ENCODE measurements at places on chromosomes 2 and 18.

DNA sequence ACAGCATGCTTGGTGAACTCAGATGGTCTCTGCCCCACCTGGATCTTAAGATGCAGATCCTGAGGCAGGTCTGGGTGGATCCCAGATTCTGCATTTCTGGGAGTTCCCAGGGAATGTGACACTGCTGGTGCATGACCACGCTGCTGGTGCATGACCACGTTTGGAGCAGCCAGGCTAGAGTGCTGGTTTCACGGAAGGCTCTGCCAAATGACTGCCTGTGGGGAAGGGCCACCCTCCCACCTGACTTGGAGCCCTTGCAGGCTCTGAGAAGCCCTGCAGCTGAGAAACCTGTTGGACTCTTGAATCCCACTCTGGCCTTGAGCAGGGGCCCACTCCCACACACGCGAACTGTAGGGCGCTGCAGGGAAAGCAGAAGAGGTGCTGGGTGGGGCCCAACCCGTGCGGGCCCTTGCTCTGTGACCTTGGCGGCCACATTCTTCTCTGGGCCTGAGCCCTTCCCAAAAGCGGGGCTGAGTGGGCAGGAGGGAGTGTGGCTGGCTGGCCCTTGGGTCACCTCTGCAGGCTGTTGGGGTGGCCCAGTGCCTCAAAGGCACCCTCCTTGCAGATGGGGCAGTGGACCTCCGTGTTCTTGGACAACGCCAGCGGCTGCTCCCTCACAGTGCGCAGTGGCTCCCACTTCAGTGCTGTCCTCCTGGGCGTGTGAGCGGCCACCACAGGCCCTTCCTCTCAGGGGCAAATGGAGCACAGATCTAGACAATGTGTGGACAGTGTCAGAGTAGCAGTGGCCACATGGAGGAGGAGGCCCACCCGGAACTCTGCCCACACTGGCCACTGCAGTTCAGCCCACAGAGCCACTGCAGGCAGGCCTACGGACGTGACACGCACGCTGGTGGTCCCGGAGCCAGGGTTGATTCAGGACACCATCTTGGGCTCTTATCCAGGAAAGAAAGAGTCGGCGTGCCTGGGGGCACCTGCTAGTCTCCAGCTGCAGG, 7.9 kb downstream of the ERFE start:
- H3K36me3 ChIP-seq, result no peaks in the 10 kb centered on the region
- H3K27ac ChIP-seq, result no peak overlapping the region
- H3K27me3 ChIP-seq, result no peaks in the 10 kb centered on the region
- no peak overlapping the region for H3K4me3 ChIP-seq

DNA sequence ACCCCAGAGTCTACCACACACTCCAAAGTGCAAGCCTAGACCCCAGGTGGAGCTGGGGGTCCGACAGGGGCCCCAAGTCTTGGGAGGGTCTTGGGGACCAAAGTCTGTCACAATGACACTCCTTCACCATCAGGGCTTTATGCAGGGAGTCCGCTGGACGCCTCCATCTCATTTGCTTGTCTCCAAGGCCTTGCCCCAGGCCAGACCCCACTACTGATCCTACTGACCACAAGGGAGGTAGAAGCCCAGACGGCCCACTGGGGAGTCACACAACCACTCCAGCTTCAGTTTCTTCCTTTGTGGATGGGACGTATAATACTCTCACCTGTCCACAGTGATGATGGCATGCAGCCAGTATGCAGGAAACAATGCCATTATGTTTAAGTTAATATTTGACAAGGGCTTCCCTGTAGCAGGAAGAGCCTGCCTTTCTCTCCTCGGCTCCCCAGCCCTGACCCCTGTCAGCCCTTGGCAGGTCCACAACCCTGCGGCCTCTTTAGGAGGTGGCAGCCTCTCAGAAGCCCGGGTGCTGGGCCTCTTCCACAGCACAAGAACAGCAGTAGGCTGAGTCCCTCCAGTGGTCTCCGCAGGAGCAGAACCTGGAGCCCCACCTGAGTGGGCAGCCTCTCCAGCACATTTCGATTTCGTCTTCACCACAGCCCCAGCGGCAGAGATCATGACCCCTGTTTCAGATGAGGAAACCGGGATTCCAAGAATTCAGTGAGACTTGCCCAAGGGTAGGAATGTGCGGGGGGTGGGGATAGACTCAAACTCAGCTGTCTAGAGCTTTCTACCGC, 6.5 kb downstream of the BIN1 start:
- no peaks in the 10 kb centered on the region for H3K27me3 ChIP-seq
- DNase-seq, result no peak
- H3K27ac ChIP-seq, result peak overlapping the region; percentile 26
- H3K36me3 ChIP-seq, result no peaks in the 10 kb centered on the region

DNA sequence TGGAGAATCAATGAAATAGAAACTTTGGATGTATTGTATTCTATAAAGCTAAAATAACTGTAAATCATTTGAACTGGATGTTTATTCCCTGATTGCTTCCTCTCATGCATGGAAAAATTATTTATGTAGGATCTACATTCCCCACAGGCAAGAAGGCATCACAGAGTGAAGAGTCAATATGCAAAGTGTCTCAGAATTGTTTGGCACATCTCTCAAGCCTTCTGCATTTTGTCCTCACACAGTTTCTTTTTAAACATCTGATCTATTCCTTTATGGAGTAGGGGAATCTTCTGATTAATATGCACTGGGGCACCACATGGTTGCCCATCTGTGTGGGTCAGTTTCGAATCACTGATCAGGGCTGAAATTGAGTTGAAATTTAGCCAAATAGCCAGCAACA, 465.4 kb downstream of the ZNF804A start:
- no peak overlapping the region for H3K27ac ChIP-seq
- DNase-seq, result no peak
- no peaks in the 10 kb centered on the region for H3K27me3 ChIP-seq
- H3K4me3 ChIP-seq, result no peak overlapping the region

- no peaks in the 10 kb centered on the region for H3K36me3 ChIP-seq
- H3K4me3 ChIP-seq, result no peak overlapping the region
- peaks cover 9% of the 10 kb centered on the region for H3K4me1 ChIP-seq
- no peak overlapping the region for H3K27ac ChIP-seq
- H3K27me3 ChIP-seq, result no peaks in the 10 kb centered on the region
- DNase-seq, result no peak
Measured at GRCh38 chr2:70991142-70991541, 3.5 kb downstream of the TEX261 start.

GRCh38 chr2:238600506-238601432, 174.0 kb downstream of the ASB1 start:
- peaks cover 9% of the 10 kb centered on the region for H3K4me1 ChIP-seq
- H3K27ac ChIP-seq, result peak overlapping the region; percentile 76
- no peaks in the 10 kb centered on the region for H3K27me3 ChIP-seq
- peak overlapping the region; percentile 34 for H3K4me3 ChIP-seq
- DNase-seq, result no peak
- H3K36me3 ChIP-seq, result no peaks in the 10 kb centered on the region

DNA sequence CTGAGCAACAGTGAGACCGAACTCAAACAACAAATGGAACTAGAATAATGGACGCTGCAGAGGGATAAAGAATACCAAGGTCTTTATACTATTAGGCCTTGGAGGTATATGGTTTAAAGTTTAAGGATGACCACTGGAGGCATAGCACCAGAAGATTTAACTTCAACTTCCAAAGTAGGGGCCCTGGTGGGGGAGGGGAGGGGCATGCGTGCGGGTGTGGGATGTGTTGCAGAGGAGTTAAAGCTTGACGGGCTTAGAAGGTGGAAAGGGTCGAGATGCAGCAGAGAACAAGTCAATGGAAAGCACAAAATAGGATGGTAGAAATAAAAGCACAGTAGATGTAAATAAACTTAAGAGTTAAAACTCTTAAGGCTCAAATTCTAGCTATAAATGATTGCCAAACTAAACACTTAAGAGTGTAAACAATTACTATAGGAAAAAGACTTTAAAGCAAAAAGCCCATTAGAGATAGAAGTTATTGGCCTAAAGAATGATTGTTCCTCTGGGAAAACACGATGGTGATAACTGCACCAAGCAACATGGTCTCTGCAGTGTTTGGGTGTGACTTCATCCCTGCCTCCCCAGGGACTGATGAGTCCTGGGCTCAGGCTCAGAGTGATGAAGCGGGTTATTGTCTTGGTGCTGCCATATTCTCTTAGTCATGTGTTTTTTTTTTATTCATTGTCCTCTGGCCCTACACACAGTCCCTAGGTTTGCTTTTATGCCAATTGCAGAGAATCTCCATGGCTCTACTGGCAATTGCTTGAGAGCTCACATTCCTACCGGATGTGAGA, 13.0 kb downstream of the RRM2 start:
- H3K27ac ChIP-seq, result no peak overlapping the region
- no peaks in the 10 kb centered on the region for H3K36me3 ChIP-seq
- no peaks in the 10 kb centered on the region for H3K4me1 ChIP-seq
- no peaks in the 10 kb centered on the region for H3K27me3 ChIP-seq
- DNase-seq, result no peak

- no peak for DNase-seq
- H3K4me3 ChIP-seq, result no peak overlapping the region
- H3K27me3 ChIP-seq, result no peaks in the 10 kb centered on the region
- no peak overlapping the region for H3K27ac ChIP-seq
Measured at GRCh38 chr2:229689307-229689839, 25.0 kb downstream of the DNER start.

DNA sequence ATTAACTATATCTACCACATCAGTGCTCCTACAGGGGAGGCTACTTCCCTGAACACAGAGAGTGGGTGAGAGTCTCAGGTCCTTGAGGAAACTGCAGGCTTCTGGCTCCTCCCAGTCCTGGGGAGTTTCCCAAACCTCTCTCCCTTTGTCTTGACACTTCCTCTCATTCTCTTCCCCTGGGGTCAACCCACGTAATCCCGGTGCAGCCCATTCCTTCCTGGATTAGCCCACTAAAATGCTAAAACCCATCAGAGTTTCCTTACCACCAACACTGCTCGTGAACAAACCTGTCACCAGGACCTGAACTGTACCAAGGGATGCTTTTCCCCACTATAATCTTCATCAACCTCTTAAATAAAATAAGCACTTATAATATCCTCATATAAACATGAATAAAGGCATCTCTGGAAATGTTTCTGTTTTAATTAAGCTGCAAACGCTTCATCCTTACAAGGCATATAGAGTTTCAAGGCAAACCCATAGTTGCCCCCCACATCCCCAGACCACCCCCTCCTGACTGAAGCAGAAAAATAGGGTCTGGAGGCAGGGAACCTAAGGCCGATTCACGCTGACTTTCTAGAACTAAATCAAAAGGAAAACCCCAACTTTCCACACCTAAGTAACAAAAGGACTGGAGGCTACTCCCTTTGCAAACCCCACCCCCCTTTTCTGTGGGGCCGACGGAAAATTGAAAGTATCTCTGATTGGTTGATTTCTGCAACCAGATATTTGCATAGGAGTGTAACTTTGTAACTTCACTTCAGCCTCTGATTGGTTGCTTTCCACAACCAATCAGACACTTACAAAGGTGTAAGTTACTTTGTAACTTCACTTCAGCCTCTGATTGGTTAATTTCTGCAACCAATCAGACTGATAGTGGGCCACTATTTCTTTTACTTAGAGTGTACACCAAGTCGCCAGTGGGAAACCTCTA, 19.0 kb downstream of the TMSB10 start:
- H3K4me1 ChIP-seq, result no peaks in the 10 kb centered on the region
- H3K27ac ChIP-seq, result peak overlapping the region; percentile 20
- no peaks in the 10 kb centered on the region for H3K36me3 ChIP-seq
- peak overlapping the region; percentile 37 for H3K4me3 ChIP-seq

DNA sequence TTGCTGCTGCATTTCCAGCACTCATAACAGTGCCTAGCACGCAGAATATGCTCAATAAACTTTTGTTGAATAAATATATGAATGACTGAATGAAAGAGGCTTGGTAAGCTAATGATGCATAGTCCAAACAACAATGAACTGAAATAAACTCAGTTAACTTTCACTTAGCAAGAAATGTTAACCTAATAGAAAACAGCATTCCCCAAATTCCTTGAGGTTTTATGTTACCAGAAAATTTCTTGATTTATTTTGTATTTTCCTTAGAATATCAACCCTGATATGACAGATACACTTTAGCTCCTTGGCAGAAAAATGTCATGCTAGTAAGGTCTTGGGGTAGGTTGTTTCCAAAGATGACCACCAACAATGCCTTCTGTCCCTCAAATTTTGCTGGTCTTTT, 217.4 kb downstream of the KCNE4 start:
- H3K36me3 ChIP-seq, result no peaks in the 10 kb centered on the region
- no peak overlapping the region for H3K4me3 ChIP-seq
- DNase-seq, result no peak
- no peaks in the 10 kb centered on the region for H3K27me3 ChIP-seq

DNA sequence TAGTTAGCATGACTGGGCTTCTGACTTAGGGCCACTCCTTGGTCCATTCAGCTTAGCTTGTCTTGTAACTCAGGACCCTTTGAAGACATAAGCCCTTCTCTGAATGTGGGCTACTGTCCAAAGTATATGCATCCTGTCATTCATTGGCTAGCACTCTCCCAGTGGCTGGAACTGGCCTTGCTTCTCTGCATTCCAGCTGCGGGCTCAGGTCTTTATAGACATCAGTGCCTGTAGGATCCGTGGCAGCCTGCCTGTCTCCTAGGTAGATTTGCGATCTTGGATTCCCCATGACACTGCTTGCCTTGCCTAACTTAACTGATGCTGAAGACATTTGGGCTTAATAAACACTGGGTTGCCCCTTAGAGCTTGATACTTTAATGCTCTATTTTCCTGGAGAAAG, 170.1 kb downstream of the DCC start:
- no peak overlapping the region for H3K4me3 ChIP-seq
- H3K27ac ChIP-seq, result no peak overlapping the region
- no peak for DNase-seq
- H3K36me3 ChIP-seq, result no peaks in the 10 kb centered on the region
- H3K27me3 ChIP-seq, result no peaks in the 10 kb centered on the region

DNA sequence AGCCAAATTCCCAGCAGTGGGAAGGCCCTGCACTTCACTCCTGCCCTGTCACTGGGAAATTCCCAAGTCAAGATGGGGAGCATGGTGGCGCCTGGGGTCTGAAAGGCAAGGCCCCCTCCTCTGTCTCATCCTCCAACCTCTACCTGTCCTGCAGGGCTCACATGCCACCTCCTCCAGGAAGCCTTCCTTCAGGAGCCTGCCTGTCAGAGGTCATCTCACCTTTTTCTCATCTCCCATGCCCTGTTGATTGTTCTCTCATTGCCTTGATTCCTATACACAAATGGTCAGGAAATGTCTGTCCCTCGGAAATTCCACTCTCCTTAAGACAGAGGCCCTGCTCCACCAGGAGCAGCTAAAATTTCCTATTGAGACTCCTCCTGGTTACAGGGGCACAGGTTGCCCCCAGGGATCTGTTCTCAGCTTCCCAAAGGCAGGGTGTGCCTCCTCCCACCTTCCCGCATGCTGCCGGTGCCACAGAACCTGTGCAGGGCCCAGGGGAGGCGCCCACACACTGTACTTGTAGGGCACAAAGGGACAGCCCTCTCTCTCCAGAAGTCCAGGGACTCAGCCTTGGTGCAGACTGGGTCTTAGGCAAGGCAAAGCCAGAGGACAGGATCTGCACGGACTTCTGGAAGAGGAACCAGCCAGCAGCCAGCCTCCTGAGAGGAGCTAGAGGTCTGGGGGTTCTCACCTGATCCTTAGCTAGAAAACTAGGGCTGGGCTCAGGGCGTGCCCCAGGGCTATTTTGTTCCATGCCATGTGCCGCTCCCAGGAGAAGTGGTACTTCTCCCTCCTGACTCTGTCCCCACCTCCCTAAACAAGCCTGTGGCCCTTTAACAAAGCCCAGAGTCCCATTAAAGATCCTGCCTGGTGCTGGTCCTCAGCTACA, 12.9 kb downstream of the HES6 start:
- H3K36me3 ChIP-seq, result no peaks in the 10 kb centered on the region
- no peaks in the 10 kb centered on the region for H3K4me1 ChIP-seq
- DNase-seq, result no peak
- H3K27ac ChIP-seq, result no peak overlapping the region
- H3K4me3 ChIP-seq, result no peak overlapping the region

GRCh38 chr2:159084384-159085370, 116.2 kb downstream of the TANC1 start:
- H3K27ac ChIP-seq, result peak overlapping the region; percentile 18

All from breast epithelium (tissue), 4 donors.